ENCODE measurements at places on chromosomes 11 and 22. TPM values are rescaled to one million over a fixed set of nuclear protein-coding genes. Genes with fewer than 3 reads are reported as not detected.

The SAMM50 gene
- total RNA-seq, result 40.5 TPM

- no peak for DNase-seq
Observed at GRCh38 chr22:17121233-17122195, at the start of gene TMEM121B. Gene TMEM121B (minus strand): TSS chr22:17121360. CDS start chr22:17121127, 233 bp downstream.

GRCh38 chr11:24635588-24636290, 138.9 kb downstream of the LUZP2 start:
- DNase-seq, result no peak

DNA sequence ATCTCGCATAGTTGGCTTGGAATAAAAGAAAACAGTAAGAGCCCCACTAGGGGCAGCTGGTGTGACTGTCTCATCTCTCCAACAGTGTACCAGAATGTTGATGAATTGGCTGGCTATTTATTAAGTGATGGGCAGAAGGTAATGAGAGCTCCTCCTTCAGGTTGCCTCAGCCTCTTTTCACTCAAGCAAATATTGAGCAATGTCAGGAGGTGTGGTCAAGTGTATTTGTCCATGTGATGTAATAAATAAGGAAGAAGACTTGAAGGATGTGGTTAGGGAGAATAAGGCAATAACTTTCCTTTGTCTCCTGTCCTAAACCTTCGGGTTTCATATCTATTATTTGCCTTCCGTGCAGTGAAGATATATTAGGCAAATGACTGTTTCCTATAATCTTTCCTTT, at the start of gene TCN1:
TSS of gene TCN1 (minus strand) at position 91 of the 400 bp plus-strand sequence. CDS start at position 74, 17 bp downstream.
- no peak for DNase-seq

GRCh38 chr11:3920148-3920852, 64.8 kb downstream of the STIM1 start:
- DNase-seq, result no peak

All from Panc1 (cell line).